ENCODE measurements at places on chromosomes 6 and 20.

GRCh38 chr6:8108031-8108660 is 5.8 kb upstream of the EEF1E1 start:
- no peak for DNase-seq

GRCh38 chr20:63414720-63415430 is 53.7 kb upstream of the CHRNA4 start:
- DNase-seq = no peak

DNA sequence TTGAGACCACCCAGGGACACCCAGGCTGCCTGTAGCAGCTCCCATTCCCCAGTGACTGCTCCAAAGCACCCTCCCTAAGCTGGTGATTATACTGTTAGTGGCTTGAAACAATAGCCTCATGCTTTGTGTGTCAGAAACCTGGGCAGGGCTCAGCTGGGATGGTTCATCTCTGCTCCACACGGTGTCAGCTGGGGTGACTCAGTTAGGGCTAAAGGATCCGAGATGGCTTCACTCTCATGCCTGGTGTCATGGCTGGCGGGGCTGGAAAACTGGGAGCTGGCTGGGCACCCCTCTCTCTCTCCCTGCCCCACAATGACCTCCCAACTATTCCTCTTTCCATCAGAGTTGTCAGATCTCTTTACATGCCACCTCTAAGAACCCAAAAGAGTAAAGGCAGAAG is 44.4 kb downstream of the ANKRD60 start:
- DNase-seq = no peak

- no peak for DNase-seq
These were observed 23.7 kb downstream of the SPATA2 start for GRCh38 chr20:49891476-49892110.

DNA sequence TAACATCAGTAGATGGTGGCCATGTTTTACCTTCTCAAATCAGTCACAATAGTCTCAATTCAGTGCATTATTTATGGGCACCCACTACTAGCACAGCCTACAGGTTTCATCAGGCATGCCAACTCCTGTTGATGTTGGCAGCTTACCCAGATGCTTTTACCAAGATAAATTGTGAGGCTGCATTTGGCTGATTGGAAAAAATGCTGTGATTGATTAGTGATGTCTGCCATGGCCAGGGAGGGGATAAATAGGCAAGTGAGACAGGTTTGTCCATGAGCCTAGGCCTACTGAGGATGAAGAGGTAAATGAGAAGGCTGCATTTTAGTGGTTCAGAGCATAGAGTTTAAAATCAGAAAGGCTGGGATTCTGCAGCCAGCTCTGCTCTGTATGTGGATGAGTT is 227.1 kb downstream of the NFATC2 start:
- no peak for DNase-seq

DNA sequence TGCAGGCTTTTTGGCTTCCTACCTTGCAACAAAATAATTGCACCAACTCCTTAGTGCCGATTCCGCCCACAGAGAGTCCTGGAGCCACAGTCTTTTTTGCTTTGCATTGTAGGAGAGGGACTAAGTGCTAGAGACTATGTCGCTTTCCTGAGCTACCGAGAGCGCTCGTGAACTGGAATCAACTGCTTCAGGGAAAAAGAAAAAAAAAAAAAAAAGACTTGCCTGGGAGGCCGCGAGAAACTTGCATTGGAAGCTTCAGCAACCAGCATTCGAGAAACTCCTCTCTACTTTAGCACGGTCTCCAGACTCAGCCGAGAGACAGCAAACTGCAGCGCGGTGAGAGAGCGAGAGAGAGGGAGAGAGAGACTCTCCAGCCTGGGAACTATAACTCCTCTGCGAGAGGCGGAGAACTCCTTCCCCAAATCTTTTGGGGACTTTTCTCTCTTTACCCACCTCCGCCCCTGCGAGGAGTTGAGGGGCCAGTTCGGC is 420 bp downstream of the SOX4 start:
- DNase-seq = no peak

- no peak for DNase-seq
These were observed 51.3 kb downstream of the PTPN1 start for GRCh38 chr20:50561379-50562078.

GRCh38 chr6:163814494-163815364 is 400.2 kb downstream of the QKI start:
- DNase-seq = no peak

DNA sequence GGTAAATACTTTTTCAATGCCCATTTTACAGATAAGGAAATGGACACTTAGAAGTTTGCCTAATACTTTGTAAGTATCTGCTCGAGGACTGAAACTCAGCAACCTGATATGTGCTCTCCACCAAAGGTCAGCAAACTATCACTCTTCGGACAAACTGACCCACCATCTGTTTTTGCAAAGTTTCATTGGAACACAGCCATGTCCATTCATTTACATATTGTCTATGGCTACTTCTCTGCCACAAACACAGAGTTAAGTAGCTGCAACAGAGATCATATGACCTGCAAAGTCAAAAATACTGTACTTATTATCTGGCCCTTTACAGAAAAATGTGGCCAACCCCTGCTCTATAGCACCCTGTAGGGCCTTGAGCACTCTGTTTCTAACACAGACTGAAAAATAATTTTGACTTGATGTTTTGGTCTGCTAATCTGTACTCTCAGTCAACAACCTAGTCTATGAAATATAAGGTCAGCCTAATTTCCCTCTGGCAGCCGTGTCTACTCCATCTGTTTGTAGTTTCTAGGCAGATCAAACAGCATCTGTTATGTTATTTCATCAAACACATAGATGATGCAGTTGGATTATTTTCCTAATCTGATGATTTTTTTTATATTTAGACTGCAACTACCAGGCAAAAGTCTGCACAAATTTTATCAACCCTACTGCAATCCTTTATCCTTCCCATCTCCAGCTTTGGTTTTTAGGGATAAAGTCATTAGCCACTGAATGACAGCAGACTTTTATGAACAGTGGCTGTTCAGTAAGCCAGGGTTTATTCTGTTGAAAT is 41.4 kb upstream of the BEND6 start:
- no peak for DNase-seq

DNA sequence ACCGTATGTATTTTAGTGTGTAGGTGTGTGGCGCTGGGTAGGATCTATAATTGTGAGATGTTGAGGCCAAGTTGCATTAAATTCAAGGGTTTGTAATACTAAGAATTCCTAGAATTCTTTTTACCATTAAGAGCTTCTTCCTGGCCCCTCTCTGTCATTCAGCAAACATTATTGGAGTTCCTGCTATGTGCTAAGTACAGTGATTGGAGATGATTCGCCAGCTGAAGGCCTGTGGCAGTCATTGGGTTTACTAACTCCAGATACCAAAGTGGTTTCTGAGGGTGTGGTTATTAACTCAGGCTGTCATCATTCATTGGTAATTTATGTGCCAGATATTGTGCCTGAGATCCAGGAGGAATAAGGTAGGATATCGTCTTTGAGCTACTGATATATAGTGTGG is 167.1 kb downstream of the LAMA2 start:
- no peak for DNase-seq

DNA sequence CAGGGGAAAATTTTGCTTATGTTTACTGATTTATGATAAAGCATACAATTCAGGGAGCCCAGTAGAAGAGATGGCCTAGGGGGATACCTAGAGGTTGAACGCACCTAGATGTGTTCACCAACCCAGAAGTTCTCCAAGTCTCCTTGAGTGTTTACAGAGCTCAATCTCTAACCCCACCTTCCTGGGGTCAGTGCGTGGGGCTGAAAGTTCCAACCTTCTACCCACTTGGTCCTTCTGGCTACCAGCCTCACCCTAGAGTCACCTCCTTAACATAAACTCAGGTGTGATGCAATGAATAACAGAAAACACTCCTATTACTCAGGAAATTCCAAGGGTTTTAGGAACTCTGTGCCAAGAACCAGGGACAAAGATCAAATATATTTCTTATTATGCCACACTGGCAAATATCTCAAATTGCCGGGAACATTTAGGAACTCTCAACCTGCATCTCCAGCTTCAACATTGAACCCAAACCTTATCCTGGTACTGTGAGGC is 26.4 kb downstream of the AFG1L start:
- DNase-seq = no peak

- no peak for DNase-seq
These were observed 49.5 kb downstream of the SOBP start for GRCh38 chr6:107539409-107539808.

GRCh38 chr20:31675828-31676608 is 38.3 kb downstream of the COX4I2 start:
- no peak for DNase-seq

GRCh38 chr20:48620507-48621375 is 207.1 kb downstream of the PREX1 start:
- DNase-seq = peak; percentile 82

DNA sequence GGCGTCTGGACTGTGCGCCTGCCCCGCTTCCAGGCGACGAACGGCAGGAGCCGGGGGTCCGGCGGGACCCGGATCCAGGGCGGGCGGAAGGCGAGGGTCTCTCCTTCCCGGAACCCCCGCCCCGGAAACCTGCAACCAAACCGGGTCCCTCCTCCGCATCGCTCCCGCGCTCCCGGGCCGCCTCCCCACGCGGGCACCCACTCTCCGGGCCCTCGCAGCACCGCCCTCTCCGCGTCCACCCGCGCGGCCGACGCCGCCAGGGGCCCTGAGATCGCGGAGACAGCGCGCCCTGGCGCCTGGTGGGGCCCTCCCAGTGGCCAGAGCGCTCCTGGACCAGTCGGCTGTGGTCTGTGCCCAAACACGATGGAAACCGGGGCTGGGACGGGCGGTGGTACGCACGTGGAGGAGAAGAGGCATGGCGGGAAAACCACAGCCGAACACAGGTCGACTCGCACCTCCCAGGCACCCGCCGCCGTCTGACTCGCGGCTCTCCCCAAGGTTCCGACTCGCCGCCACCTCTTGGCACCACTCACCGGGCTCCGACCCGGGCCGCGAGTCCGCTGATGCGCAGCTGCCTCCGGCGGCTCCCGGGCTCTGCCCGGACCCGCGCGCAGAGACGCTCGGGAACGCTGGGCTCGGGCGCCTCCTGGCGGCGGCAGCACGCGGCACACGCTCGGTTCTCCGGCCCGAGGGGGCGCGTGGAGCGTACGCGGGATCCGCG is 7.9 kb downstream of the NKX2-2 start:
- DNase-seq = no peak

- DNase-seq = no peak
These were observed 38.1 kb upstream of the UST start for GRCh38 chr6:148708707-148709106.

DNA sequence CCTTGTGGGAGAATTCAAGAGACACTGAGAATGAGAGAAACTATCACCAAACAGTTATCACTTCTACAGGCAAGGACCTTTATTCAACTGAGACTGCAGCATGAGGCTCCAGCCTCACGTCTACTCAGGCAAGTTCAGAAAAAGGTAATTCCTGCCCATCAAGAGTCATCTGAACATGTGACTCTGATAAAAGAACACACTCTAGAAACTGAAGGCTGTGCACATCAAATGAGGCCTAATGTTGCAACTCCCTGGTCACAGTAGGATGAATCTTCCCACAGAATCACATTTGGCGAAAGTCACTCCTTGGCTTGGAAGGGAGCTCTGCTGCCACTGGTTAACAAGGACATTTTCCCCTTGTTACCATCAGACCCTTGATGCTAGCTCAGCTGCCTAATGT is 71.2 kb upstream of the EMILIN3 start:
- DNase-seq = no peak

DNA sequence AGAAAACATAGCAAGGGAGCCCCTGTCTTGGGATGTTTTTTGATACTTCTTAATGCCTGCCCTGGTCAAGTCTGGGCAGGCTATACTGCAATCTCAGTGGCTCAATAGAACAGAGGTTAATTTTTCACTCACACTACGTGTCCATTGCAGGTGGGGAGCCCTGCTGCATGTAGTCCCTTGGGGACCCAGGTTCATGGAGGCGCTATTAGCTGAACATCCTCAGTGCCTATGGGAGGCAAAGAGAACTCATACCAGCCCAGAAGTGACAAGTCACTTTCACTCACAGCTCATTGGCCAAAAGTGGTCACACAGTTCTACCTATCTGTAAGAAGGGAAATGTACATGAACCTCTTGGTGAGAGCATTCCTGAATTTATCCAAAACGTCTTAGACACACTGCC is 23.2 kb downstream of the CGA start:
- DNase-seq = no peak

DNA sequence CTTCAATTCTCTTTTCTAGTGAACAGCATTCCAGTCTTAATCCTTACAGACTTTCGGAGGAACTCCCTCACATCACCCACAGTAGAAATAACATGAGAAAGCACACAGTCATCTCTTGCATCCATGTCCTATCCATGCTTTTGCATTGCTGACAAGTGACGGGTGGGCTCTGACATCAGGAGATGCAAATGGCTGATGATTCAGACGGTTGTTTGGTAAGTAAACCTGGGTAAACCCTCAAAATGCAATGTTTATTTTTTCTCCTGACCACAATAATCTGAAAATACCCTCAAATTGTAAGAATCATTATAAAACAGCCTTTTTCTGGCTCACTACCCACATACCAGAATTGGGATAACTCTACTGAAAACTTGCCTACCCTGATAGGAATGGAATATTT is 792.0 kb downstream of the MAFB start:
- DNase-seq = no peak

DNA sequence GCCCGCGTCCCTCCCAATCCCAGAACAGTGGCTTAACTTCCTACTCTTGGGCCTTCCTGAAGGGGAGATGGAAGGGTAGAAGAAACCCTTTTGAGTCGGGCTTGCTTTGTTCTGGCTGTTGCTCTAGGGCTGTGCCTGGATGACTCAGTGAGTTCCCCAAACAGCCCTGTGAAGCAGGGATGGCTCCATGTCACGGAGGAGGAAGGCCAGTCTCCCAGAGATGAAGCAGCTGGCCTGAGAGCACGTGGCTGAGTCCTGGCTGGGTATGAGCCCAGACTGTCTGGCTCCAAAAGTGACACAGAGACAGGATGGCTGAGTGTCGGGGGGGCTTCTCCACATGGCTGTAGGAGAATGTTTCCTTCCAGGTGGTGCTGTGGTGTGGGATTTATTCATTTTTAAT is 4.6 kb downstream of the SYTL3 start:
- DNase-seq = no peak

- DNase-seq = no peak
These were observed 50.9 kb downstream of the CYP24A1 start for GRCh38 chr20:54122681-54123586.

- no peak for DNase-seq
These were observed 5.7 kb downstream of the NT5E start for GRCh38 chr6:85455471-85456026.

DNA sequence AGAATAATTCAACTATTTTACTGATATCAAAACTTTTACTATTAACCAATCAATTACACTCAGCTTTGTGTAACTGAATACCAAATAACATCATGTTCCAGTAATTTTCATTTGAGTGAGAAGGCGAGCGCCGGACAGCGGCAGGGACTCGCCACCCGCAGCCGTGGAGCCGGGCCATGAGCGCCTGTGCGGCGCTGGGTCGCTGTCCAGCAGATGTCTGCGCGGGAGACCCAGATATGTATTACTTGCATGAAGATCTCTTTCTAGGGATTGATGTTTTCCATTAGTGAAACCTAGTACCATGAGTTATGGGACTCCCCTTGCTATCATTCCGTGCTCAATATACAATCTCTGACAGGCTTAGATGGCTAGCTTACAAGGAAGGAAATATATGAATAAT is 245.1 kb upstream of the PRSS16 start:
- DNase-seq = no peak
